CD4-positive, alpha-beta T cell treated with Interleukin-12 subunit alpha and Interleukin-12 subunit beta, for 1 hour (primary cell): ENCODE measurements at places on chromosomes 6 and 20.
A peak's percentile ranks its signal among the peaks of the same experiment; 100 is the strongest.

GRCh38 chr20:54044156-54044555 is 26.2 kb downstream of the BCAS1 start:
- DNase-seq, result no peak

DNA sequence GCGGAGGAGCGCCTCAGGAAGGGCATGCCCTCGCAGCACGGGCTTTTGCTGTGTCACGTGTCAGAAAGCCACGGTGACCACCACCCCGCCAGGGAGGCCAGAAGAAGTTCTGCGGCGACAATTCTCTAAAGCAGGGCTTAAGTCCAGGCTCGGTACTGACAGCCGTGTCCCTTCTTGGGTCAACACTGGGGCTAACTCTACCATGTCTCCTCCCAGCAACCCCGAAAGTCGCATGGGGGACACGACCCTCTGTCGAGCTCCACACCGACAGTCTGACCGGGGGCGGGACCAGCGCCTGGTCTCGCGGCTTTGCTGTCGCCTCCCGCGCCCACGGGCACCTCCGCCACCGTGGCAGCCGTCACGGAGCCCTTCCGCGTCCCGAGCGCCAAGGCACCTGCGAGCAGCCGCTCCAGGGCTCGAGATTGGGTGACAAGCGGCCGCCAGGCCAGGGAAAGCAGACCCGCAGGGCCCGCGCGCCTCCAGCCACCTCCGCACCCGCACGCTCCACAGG is 534 bp downstream of the NANP start:
- DNase-seq, result peak; percentile 18

GRCh38 chr6:136611746-136612145 is 61.5 kb upstream of the MAP7 start:
- no peak for DNase-seq

GRCh38 chr6:167258646-167259045 is 32.5 kb upstream of the UNC93A start:
- DNase-seq, result no peak

- DNase-seq, result no peak
Observed at GRCh38 chr6:21137700-21138335, 455.7 kb upstream of the SOX4 start.

GRCh38 chr6:41306187-41306854 is 19.8 kb upstream of the TREM1 start:
- peak; percentile 60 for DNase-seq

DNA sequence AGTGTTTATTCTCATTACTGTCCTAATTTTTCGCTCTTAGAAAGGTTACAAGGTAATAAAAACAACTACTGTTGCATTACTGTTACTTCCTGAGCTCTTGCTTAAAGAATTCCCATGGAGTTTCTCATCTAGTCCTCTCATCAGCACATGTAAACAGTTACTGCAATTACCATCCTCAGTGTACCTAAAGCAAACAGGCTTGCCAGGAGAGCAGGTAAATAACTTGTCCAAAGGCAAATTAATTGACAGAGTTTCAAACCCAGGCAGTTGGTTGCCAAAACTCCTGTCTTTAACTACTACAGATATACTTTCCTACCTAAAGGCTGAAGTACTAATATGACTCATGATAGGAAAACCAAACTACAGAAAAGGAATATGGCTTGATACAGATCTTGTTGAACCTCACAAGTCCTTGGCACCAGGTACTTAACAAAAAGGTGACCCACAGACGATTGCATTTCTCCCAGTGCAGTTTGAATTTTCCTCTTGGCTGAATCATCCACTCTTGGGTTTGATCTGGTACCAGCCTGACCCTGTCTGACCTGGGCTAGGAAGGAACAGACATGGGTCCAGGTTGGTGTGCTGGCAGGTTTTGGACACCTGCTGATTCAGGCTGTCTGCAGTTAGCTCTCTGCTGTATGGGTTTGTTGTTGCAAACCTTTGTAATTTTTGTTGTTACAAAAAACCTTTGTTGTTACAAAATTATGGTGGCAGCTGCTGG is 153.0 kb downstream of the CFAP61 start:
- DNase-seq, result no peak

GRCh38 chr6:5937169-5937909 is 69.4 kb downstream of the NRN1 start:
- no peak for DNase-seq

- peak; percentile 68 for DNase-seq
Observed at GRCh38 chr6:137571854-137572253, 77.7 kb upstream of the OLIG3 start.

GRCh38 chr6:108167449-108168089 is 1.7 kb downstream of the NR2E1 start:
- DNase-seq, result no peak

- no peak for DNase-seq
Observed at GRCh38 chr6:128235556-128235955, 284.8 kb downstream of the PTPRK start.

- no peak for DNase-seq
Observed at GRCh38 chr6:13012977-13013680, 296.6 kb downstream of the PHACTR1 start.

DNA sequence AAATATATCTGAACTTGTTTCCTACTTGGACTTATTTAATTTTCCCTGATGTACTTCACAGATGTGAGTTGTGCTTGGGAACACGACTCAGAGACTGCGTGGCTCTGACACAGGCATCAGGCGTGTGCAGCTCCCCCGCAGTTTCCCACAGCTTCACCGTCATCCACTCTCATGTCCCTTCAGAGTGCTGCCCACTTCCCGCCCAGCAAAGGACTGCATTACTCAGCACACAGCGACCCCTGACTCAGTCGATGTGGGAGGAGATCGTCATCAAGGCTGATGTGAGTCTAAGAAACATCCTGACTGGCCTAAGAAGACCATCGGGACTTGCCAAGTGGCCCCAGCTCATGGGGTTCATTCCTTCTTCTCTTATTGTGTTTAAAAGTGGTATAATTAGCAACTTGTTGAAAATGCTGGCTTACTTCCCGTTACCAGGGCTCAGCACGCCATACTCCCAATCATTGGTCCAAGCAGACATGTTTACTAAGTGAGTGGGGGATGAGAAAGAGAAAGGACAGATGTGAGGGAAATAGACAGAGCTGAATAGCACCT is 539.4 kb upstream of the JARID2 start:
- no peak for DNase-seq

GRCh38 chr6:68653074-68653705 is 18.1 kb downstream of the ADGRB3 start:
- DNase-seq, result no peak
